ENCODE measurements at places on chromosomes 5 and 9.
A peak's percentile ranks its signal among the peaks of the same experiment; 100 is the strongest.

DNA sequence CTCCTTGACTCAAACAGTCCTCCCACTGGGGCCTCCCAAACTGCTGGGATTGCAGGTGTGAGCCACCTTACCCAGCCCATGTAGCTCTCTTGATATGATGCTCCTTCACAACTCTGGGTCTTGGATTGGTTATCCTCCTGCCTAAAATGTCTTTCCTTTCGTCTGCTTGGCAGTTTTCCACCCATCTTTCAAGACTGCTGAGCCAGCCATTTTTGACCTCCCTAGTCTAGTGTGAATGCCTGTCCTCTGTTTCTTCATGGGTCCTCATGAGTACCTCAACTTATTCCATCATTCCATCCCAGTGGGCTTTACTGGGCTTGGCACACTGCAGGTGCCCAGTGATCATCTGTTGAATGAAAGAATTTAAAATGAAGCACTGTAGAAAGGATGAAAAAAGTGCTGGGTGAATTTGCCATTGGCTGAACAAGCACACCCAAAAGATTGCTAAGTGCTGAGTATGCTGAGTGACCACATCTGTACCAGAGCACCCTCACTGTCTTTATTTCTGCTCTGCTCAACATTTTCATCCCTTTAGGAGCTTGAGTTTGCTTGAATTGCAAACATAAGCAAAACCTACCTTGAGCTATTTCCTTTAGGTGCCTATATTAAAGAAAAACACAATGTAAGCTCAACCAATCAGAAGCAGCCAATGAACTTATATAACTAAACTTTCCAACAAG is 84.8 kb upstream of the FAM169A start:
- no peak for DNase-seq

- DNase-seq: no peak
Observed at GRCh38 chr9:93048566-93049448, 9.7 kb upstream of the SUSD3 start.

DNA sequence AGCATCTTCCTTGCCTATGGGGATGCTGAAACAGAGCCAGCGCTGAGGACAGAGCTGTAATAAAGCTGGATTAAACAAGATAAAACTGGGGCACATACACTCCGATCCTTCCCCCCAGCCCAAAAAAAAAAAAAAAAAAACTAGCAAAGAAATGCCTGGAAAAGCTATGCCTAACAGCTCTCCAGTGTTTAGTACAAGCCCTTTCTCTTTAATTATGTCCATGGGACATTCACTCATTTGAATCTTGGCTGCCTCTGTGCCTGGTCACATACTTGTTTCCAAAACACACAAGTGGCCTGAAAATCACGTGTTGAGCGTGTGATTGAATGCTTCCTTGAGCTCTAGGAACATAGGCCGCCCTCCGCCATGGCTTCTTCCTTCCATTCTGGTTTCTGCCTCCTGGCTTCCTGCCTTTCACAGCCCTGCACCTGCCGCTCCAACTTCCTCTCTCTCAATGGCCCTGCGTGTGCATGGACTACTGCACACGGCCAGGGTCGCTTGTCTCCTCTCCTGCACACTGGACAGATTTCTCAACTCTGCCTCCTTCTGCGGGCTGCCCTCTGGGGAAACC is 111.0 kb upstream of the RETREG1 start:
- DNase-seq: no peak

DNA sequence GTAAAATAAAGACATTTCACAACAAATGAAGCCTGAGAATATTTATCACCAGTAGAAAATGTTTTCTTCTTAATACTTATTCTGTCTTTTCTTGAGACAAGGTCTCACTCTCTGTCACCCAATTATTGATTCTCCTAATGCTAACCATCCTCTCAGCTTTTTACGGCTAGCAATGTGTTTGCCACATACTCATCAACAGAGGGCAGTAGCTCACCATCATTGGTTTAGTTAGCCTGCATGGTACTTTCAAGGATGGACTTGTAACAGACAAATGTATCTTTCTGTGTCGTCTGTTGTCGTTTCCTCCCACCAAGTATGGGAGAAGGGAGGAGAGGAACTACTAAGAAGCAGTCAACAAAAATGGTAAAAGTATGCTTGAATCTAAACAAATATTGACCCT is 5.9 kb upstream of the ACO1 start:
- DNase-seq: peak; percentile 57

GRCh38 chr5:110062246-110062645 is 372.5 kb downstream of the MAN2A1 start:
- no peak for DNase-seq

DNA sequence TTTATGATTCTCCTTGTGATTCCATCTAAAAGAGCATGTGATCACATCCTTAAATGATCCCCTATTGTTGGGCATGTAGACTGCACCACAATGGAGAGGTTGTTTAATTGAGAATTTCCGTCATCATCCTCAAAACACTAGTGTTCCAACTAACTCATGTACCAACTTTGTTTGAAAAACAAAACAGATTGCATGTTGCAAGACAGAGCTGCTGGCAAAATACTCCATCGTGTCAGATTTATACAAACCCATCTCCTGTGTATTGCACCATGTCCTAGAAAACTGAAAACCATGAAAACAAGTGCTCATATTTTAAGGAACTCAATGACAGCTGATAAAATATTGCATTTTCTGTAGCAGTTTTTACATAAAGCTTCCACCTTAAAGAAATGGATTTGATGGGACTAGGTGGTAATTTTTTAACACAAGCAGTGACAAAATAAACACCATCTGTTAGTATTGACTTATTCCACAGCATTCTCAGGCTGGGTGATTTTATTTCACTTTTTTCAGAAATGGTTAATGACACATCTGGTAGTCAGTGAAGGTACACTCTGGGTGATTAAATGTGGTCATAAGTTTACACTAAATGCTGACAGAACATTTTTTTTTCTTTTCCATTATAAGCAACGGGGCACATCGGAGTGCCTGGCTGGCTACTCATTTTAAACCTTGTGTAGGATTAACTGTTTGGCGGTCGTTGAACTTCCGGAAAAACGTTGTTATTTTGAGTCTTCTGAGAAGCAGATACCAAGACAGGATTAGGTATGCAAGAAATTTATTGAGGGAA is 602.9 kb upstream of the WWC1 start:
- DNase-seq: no peak

- DNase-seq: no peak
Observed at GRCh38 chr5:157541447-157542118, 34.0 kb downstream of the ADAM19 start.

DNA sequence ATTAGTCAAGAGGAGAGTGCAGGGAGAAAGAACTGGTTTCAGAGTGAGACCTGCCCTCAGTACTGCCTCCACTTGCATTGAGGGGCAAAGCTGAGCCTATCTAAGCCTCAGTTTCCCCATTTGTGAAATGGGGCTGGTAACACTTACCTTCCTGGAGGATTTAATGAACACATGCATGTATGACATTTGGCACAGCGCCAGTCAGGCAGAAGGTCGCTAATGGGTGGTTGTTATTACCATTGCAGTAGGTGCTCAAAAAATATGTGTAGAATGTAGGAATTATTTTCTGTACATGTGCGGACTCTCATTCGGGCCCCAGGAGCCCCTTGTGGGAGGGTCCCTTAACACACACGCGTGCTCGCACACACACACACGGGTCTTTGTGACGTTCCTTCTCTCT is 10.9 kb downstream of the FAT2 start:
- DNase-seq: no peak

DNA sequence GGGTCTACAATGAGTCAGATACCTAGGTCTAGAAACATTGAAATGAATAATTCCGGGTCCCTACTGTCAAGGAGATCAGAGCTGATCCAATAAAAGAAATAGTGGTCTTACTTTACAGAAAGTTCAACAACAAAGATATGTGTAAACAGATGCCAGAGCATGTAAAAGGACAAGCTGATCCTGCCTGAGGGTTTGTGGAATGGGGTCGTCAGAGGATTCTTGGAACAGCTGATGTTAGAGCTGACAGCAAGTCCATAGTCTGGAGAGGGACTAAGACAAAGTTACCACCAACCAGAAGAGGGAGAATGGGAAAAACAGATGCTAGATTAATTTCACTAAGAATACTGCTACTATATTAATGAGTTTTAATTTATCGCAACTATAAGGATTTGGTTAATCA is 71.5 kb downstream of the FREM1 start:
- no peak for DNase-seq

- no peak for DNase-seq
Observed at GRCh38 chr9:700365-701282, 140.9 kb upstream of the DMRT1 start.

DNA sequence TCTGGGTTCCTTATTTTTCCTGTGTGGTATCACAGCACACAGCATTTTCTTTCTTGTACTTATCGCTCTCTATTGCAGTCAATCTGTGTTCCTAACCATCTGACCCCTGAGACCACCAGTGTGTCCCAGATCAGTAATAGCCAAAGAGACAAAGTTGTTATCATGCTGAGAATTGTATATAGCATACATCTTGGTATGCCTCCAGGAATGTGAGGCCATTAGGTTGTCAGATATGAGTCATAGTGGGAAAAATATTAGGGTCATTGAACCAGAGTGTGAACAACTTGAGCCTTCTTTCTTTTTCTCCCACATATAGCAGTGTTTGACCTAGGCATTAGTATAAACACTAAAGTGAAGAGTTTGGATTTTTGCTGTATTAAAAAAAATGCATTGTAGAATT is 106.3 kb downstream of the NDUFAF2 start:
- DNase-seq: no peak

DNA sequence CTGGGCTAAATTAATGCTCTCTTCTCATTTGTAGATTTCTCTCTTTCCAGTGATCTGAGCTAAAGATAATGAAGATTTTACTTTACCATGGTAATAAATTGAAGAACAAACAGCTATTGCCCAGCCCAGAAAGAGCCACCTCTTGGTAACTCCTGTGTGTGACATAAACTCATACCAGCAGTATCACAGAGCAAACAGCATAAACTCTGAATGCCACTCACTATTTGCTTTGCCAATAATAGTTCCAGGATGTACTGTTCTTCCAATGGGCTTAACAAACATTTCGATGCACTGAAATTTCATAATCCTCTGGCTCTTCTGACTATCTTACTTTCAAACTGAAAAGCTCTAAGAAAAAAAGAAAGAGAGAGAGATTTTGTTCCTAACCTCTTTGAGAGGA is 69.8 kb upstream of the RASEF start:
- no peak for DNase-seq

- DNase-seq: no peak
Observed at GRCh38 chr5:172792701-172793570, 21.9 kb upstream of the DUSP1 start.

DNA sequence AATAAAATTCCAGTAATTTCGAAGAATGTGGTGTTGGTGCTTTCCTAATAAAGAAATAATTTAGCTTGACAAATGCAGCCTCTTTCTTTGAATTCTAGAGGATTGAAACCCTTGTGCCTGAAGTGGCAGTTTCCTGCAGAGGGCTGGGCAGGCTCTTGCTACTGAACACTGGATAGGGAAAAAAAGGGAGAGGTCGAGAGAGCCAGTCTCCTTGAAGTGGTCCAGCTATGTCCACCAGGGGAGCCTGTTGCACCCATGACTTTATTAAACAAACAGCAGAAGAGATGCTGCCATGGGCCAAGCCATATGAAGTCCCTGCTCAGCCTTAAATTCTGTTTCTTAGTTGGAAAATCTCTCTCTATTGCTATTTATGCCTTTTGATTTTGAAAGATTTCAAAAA is 178.4 kb downstream of the SMARCA2 start:
- no peak for DNase-seq

DNA sequence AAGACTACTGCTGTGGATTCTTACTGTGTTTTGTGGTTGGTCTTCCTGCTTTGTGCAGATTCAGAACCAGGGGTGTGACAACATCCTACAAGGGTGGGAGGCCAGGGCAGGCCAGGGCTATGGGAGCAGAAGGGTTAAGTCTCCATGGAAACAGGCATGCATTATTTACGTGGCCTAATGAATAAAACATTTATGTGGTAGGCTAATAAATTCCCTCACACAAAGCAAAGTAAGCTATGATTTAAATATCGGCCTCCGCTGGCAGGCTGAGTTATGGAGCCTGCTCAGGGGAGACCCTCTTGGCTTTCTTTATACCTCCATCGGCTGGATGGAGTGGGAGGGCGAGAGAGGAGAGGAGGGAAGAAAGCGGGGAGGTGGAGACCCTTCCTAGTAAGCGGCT is 230.3 kb upstream of the MVB12B start:
- DNase-seq: no peak

- DNase-seq: no peak
Observed at GRCh38 chr5:133391354-133392136, 220.8 kb downstream of the FSTL4 start.

- DNase-seq: no peak
Observed at GRCh38 chr5:54551926-54552325, 34.4 kb downstream of the SNX18 start.

- no peak for DNase-seq
Observed at GRCh38 chr5:73442996-73443627, 5.5 kb downstream of the FOXD1 start.

- DNase-seq: no peak
Observed at GRCh38 chr9:130431536-130432303, 13.0 kb upstream of the ASS1 start.

DNA sequence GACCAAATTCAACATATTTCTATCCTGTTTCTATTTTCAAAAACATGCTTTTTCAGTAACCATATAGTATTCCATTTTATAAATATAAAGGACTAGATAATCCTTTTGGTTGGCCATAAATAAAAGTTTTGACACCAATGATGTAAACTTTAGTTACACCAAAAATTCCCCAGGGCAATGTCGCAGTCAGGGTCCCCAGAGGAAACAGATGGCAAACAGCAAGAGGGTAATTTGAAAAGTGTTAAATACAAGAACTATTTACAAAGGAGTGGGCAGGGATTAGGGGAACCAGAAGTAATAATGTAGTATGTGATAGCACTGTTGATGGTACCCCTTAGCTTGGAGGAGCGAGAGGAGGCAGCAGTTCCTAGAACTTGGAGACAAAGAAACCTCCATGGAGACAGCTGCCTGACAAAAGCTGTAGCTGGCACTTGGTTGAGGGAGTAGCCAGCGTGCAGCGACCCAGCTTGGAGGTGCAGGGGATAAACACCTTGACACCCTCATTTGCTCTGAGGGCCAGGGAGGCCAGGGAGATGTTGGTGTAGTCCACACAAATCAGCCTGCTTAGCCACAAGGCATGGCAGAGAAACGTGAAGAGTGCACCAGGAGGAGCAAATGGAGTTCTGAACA is 18.3 kb upstream of the MSANTD3 start:
- no peak for DNase-seq

GRCh38 chr9:101463397-101463796 is 27.8 kb upstream of the ALDOB start:
- no peak for DNase-seq

DNA sequence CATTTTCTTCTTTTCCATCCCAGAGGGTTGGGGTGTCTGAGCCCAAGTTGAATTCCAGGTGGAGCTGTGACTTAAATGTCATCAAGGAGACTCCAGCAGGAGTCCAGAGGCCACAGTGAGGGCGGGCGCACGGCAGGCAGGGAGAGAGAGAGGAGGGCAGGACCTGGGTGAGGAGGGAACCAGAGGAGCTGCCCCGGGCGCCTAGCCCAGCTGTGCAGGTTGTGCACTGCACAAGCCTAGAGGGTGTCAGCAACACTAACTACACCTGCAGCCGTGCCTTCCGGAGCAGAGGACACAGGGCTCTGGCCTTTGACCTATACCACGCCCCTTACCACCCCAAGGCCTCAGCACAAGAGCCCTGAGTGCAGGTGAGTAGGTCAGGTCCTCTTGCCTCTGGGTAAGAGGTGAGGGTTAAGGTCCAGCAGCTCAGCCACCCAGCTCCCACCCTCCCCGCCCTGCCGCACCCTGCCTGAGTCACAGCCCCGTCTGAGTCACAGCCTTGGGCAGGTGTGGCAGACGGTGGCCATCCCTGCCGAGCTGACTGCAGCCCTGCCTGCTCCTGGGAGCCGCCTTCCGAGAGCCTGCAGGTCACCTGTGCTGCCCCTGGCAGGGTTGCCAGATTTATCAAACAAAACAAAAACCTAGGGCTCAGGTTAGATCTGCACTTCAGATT is 6.4 kb upstream of the AGPAT2 start:
- DNase-seq: no peak

All from SK-N-SH (cell line).